Lower leg skin (tissue), 4 donors: ENCODE measurements at places on chromosomes 2 and 18. TPM values are rescaled to one million over a fixed set of nuclear protein-coding genes. Genes with fewer than 3 reads are reported as not detected.

- peak; percentile 20 for DNase-seq
Measured at GRCh38 chr2:36775261-36775660, 78.8 kb downstream of the VIT start.

The REG3A gene
- total RNA-seq, result not detected

The ARHGEF33 gene
- total RNA-seq, result 1.4 TPM

GRCh38 chr18:21663578-21663977 lies 41.0 kb downstream of the ABHD3 start:
- no peak for DNase-seq

The SCN9A gene
- total RNA-seq, result 3.5 TPM

DNA sequence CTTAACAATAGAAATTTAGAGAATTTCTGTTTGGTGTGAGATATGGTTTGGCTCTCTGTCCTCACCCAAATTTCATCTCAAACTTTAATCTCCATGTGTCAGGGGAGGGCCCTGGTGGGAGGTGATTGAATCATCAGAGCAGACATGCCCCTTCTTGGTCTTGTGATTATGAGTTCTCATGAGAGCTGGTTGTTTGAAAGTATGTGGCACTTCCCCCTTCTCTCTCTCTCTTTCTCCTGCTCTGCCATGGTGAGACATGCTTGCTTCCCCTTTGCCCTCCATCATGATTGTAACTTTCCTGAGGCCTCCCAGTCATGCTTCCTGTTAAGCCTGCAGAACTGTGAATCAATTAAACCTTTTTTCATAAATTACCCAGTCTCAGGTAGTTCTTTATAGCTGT lies 524.7 kb upstream of the ACVR2A start:
- DNase-seq, result no peak

GRCh38 chr18:68056936-68057335 lies 540.4 kb upstream of the DSEL start:
- DNase-seq, result no peak

DNA sequence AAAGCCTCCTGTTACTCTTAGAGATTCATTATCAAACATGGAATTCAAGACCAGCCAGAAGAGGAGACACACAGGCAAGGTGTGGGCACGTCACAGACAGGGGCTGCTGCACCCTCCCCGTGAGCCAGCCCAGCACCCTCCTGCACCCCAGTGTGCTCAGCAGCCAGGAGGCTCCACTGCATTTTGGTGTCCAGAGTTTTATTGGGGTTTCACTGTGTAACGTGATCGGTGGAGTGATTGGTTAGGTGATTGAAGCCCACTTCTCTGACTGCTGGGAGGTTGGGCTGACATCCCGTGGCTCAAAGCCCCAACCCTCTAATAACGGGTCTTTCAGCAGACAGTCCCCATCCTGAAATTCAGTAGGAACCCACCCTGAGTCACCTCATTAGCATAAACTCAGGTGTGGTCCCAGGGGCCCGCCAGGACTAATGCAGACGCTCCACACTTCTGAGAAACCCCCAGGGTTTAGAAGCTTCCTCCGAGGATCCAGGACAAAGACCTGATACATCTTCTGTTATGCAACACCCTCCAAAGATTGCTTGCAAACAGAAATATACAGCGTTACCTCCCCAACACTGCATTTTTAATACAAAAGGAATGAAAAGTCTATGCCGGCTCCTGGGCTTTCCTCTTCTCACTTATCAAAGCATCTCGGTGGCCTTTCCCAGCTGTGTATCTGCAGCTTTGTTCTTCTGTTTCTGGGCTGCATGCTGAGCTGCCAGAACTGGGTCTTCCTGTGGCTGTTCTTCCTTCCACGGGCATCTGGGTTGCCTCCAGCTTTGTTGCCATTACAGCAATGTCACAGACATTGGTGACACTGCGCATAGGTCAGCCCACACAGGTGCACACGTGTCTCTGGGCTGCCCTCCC lies 43.7 kb upstream of the SNED1 start:
- DNase-seq, result peak; percentile 37

- no peak for DNase-seq
Measured at GRCh38 chr2:34316788-34317187, 717.7 kb upstream of the FAM98A start.

- no peak for DNase-seq
Measured at GRCh38 chr2:3636586-3637310, 21.3 kb upstream of the ALLC start.

- DNase-seq, result no peak
Measured at GRCh38 chr2:160730296-160730995, 236.8 kb upstream of the RBMS1 start.

The CXCR2 gene
- 1.9 TPM for total RNA-seq

DNA sequence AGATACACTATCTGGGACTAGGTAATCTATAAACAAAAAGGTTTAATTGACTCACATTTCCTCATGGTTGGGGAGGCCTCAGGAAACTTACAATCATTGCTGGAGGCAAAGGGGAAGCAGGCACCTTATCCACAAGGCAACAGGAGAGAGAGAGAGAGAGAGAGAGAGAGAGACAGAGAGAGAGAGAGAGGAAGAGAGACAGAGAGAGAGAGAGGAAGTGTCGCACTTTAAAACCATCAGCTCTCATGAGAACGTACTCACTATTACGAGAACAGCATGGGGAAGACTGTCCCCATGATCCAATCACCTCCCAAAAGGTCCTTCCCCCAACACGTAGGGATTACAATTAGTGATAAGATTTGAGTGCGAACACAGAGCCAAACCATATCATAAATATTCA lies 253.5 kb upstream of the TRIB2 start:
- no peak for DNase-seq

GRCh38 chr2:216908300-216908699 lies 48.4 kb upstream of the TNP1 start:
- no peak for DNase-seq
